ENCODE measurements at places on chromosomes 11 and 22.

- peak; percentile 75 for DNase-seq
Observed at GRCh38 chr11:62427630-62428233, 8.9 kb downstream of the SCGB1A1 start.

GRCh38 chr11:115590254-115590653 is 86.0 kb upstream of the CADM1 start:
- DNase-seq = no peak

GRCh38 chr11:24944891-24945290 is 448.0 kb downstream of the LUZP2 start:
- DNase-seq = no peak

- DNase-seq = no peak
Observed at GRCh38 chr11:1742371-1742770, 8.0 kb downstream of the IFITM10 start.

DNA sequence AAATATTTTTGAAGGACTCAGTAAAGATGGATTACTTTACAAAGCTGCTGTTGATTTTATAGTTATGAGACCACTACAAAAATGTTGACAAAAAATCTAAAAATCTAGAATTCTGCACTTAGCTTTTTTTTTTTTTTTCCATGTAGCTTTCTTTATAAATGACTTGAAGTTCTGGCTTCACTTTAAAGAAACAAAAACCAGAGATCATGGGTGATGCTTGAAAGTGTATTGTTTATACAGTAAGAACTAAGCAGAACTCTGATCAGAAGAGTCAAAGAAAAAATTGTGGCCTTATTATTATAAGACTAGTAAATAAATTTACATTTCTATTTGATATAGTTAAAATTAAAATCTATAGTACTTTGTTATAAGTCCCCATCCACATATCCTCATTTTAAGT is 301.7 kb downstream of the BLID start:
- DNase-seq = no peak

- peak; percentile 76 for DNase-seq
Observed at GRCh38 chr11:103532133-103532788, 423.0 kb downstream of the DYNC2H1 start.

GRCh38 chr11:3879967-3880542 is 24.6 kb downstream of the STIM1 start:
- peak; percentile 58 for DNase-seq

- DNase-seq = peak; percentile 94
Observed at GRCh38 chr11:35511666-35512065, 13.8 kb downstream of the PAMR1 start.

- peak; percentile 22 for DNase-seq
Observed at GRCh38 chr11:122192634-122193255, 76.7 kb upstream of the BLID start.

DNA sequence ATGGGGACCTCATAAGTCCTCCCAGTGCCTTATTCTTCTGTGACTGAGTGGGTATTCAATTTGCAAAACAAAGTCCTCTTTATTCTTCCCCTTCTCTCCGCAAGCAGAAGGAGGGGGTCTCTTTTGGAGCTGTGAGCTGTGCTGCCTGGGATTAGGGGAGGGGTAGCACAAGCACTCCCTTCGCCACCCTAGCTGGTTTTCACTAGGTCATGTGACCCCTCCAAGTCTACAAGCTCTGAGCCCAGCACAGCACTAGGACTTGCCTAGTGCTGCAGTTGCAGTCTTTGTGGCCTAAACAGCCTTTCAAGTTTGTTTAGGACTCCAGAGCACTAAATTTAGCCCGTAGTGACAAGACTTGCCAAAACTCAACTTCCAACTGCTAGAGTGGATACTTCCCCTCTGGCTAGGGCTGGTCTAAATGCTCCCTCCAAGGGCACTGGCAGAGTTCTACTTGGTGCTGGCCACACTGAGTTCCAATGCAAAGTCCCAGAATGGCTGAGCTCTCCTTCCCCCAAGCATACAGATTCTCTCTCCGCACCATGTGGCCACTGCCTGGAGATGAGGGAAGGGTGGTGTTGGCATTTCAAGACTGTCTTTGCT is 25.4 kb downstream of the TAF1D start:
- DNase-seq = no peak

DNA sequence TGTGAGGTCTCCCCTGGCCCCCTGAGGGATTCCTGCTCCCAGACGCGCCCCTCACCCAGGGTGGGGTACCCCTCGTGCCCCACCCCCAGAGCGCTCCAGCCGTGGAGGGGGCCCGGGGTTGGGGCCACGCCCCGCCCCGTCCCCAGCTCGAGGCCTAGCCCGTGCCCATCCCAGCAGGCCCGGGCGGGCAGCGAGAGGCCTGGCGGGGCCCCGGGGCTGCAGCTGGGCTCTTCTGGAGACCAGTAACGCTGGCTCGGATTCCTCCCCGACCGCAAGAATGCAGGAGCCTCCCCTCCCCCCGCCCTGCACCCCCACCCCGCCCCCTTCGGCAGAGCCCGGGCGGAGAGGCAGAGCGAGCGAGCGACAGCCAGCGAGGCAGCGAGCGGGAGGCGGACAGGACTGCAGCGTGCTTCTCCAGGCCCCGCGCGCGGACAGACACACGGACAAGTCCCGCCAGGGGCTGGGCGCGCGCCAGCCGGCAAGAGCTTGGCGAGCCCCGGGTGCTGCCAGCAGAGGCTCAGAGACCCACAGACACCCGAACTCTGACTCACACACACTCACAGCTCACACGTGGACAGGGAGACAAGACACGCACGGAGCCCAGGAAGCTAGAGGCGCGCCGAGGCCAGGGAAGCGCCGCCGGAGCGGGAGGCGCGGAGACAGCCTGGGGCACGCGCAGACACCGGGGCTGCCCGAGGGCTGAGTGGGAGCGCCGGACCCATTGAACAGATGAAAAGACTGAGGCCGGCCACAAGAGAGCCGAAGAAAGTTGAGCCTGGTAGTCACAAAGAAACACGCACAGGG is 15.2 kb downstream of the BCL9L start:
- peak; percentile 84 for DNase-seq

GRCh38 chr11:126421271-126421671 is 65.8 kb downstream of the ST3GAL4 start:
- DNase-seq = no peak

DNA sequence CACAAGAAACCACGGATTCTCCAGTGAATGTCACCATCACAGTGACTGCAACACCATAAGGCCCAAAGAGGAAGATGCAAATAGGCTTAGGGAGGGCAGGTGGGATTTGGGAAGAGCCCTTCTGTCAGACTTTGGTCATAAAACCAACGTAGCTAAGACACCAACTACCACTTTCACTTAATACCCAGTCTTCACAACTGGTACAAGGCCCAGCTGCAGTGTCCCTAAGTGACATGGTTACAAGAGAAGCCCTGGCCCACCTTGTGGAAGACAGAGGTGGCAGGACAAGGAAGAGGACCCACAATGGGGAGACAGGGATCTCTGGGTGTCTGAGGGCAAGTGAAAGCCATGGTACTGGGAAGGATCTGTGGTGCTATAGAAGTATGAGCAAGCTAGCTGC is 10.0 kb downstream of the VSIG10L2 start:
- DNase-seq = no peak

- no peak for DNase-seq
Observed at GRCh38 chr11:23976841-23977271, 520.0 kb upstream of the LUZP2 start.

DNA sequence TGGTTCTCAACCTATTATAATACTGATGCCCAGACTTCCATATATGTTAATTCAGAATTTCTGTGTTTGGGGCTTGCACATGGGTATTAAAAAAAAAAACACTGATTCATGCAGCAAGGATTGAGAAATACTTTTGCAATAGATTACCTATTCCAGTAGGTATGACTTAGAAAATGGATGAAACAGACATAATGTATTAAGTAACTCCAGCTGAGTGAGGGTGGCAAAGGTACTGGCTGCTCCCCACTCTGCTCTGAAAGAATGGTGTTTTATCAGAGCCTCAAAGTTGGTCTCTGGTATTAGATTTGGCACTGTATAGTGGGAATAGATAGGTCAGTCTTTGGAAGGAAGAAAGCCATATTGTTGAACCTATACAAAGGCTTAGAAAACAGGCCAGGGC is 234.3 kb upstream of the FOLH1 start:
- no peak for DNase-seq

DNA sequence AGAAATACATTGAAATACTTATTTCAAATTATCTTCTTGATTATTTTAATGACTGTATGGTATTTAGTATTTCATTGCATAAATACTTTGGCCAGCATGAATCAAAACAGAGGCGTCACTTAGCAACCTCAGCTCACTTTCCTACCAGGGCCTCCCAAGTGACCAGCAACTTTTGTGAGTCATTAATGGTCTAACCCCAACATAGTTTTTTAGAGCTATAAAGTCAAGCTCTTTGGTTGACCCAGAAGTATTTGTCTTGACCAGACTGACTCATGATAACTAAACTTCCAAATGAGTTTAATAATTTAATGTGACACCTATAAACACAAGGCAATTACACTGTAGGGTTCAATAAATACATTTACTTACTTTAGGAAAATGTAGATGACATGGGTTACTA is 27.9 kb upstream of the RBMXL2 start:
- no peak for DNase-seq

All from RCC 7860 (cell line).